ENCODE measurements at places on chromosomes 2 and 18.

DNA sequence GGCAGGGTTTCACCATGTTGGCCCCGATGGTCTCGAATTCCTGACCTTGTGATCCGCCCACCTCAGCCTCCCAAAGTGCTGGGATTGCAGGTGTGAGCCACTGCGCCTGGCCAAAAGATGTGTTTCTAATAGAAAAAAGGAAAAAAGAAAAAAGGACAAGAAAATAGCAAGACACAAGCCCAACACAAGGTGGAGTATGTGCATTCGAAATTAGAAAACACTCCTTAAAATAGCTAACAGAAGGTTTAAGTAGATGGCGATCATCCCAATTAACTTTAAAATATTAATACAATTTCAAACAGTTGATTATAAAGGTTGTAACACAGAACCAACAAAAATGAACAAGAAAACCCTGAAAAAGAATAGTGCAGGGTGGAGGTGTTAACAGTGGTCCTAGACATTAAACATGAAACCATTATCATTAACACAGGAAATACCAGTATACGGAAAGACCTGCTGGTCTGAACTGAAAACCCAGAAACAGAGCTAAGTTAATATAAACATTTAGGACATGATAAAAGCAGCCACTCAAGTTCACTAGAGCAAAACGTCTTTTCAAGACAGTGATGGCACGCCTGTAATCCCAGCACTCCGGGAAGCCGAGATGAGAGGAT is 57.9 kb downstream of the HDLBP start:
- DNase-seq = no peak

- DNase-seq = no peak
These were observed 62.4 kb upstream of the OTOF start for GRCh38 chr2:26540306-26540705.

GRCh38 chr18:41545091-41545888 is 409.7 kb upstream of the PIK3C3 start:
- DNase-seq = no peak

DNA sequence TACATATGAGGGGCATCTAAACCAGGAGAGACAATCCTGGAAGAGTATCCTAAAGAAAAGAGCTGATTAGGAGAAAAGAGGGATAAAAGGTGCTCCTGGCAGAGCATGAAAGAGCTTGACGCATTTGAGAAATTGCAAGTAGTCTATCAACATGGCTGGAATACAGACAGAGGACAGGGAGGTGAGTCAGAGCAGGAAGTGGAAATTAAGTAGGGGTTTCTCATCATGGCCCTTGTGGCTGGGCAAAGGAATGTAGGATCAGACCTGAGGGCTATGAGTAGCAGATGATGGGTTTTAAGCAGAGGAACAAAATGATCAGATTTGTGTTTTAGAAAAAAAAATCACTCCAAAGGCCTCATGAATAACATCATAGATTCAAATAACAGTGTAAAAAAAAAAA is 49.2 kb upstream of the UGP2 start:
- DNase-seq = no peak

DNA sequence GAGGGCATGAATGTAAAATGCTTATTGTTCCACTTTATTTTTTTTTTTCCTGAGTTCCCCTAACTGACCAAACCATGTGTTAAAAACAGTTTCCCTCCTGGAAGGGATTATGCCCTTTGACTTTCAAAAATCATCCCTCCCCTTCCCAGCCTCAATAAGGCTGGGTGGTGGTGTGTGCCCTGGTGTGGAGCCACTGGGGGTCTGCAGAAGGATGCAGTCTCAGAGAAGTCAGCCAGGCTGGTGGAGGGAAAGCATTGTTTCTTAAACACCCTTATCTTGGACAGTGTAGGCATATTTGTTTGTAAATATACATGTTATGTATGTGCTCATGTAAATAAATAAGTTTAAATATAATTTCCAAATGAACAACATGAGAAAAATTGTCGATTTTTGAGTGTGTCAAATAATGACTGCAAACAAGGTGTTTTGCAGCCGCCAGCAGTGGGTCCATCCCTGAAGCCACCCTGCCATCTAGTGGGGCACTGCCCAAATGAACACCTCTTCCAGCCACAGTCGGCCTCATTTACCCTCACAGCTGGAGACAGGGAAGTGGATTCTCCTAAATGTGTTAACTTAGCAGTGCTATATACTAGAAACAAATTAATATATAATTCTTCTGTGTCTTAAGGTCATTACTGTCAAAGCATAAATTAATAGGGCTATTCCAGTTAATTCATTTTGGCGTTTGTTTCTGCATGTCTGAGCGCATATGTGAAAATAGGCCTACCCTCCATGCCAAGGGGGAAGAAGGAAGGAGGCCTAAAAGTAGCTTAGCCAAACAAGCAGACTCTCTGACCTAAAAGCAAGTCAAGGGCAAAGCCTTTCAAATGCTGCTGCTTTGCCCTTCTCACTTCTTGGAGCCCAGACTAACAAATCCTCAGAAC is 209.6 kb upstream of the PIK3C3 start:
- DNase-seq = no peak

GRCh38 chr2:47226923-47227220 is 71.8 kb upstream of the STPG4 start:
- DNase-seq = no peak

DNA sequence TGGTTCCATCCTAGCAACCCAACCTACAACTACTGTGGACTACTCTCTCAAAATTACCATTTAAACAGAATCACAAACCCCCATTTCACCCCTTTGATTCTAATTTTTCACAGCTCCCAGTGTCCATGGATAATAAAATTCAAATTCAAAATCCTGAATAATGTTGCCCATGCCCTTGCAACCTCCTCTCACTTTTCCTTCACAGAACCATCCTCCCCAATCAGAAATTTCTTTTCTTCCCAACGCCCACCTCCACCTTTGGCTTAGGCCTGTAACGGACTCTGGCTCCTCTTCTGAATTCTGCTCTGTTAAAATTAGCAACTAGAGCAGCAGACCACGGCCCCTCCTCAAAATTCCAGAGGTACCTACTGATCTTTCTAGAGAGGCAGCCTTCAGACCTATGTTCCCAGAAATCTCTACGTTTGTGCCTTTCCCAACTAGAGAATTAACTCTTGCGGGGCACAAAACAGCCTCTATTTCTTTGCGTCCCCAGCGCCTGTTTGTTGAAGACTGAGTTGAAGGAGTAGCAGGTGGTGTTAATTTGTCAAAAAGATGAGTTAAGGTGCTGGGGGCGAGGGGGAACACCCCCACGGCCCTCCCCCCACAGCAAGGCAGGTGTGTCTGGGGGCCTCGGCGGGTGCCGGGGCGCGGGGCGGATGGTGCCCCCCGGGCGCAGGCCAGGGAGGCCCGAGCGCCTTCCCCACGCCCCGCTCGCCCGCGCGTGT is 428 bp upstream of the MAP3K20 start:
- DNase-seq = no peak

DNA sequence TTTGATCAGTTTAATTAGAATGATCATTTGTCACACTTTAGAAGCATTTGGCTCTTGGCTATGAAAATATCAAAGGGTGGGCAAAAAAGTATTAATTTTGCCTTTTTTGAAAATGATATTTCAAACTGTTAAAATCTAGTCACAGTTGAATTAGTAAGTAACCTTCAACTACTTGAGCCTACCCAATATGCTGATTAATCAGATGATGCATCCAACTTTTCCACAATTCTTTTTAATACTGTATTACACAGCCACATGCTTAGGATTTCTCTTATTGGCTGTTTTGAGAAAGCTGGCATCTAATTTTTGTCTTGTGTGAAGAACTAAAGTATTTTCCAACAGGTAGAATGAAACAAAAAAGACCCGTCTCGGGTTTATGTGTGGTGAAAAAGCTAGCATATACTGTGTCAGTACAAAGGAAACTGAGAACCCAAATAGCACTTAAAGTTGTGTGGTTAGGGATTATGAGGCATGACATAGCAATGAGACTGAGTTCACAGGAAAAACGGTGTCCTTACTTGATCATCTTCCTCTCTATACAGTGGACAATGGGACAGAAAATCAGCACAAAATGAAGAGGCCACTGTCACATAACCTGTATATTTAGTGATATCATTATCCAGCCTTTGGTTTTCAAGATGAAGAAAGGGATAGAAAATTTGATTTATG is 11.7 kb downstream of the OSBPL6 start:
- no peak for DNase-seq

- no peak for DNase-seq
These were observed 217.8 kb upstream of the ATP5MC3 start for GRCh38 chr2:175399326-175399725.

DNA sequence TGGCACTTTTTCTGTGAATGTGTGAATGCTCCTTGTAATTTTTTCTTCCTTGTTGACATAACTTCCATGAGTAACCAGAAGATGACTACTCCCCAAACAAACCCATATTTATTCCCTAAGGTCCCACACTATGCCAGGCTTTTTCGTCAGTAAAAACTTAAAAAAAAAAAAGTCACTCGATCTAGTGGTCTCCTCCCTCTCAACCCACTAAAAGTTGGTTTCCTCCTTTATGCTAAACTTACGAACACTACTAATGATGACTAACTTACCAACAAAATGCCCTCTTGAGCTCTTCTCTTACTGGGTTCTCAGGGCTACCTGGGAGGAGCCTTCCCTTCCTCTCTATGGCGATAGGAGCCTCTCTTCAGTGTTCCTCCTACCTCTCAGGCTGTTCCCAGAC is 18.2 kb downstream of the ACVR1 start:
- no peak for DNase-seq

DNA sequence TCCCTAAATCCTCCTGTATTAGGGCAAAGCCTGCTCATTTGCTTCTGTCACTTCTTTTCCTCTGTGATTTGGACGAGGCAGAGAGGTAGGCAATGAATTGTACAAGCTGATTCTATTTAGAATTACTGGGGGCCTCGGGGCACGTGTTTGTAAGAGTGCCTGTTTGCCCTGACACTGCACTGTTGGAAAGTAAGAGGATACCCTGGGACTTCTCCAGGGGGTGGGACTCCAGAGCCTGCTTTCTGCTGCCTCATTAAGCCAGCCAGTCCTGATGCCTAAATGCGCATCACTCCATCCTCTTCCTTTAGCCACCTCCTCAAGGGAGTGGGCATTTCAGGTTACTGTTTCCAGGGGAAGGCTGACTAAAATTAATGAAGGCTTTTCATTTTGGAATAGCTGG is 134.3 kb downstream of the TDRD15 start:
- DNase-seq = no peak

DNA sequence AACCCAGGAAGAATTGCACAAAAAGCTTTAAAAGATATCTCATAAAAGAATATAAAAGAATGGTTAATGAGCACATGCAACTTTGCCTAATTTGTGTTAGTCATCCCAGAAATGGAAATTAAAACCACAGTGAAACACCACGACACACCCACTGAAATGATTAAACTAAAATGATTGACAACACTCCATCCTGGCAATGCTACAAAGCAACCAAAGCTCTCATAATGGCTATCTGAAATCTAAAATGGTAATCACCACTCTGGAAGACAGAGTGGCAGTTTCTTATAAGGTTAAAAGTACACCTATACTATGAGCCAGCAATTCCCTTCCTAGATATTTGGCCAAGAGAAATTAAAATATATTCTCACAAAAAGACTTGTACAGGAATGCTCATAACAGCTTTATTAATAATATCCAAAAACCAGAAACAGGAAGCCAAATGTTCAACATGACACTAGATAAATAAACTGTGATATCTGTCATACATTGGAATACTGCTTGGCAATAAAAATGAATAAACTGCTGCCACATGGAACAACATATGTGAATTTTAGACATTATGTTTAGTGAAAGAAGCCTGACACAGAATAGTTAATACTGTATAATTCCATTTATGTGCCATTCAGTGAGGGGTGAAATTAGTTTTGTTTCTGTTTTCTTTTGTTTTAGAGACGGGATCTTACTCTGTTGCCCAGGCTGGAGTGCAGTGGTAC is 105.3 kb upstream of the BCL2L11 start:
- no peak for DNase-seq

- no peak for DNase-seq
These were observed 522.0 kb upstream of the FAM98A start for GRCh38 chr2:34121076-34121475.

DNA sequence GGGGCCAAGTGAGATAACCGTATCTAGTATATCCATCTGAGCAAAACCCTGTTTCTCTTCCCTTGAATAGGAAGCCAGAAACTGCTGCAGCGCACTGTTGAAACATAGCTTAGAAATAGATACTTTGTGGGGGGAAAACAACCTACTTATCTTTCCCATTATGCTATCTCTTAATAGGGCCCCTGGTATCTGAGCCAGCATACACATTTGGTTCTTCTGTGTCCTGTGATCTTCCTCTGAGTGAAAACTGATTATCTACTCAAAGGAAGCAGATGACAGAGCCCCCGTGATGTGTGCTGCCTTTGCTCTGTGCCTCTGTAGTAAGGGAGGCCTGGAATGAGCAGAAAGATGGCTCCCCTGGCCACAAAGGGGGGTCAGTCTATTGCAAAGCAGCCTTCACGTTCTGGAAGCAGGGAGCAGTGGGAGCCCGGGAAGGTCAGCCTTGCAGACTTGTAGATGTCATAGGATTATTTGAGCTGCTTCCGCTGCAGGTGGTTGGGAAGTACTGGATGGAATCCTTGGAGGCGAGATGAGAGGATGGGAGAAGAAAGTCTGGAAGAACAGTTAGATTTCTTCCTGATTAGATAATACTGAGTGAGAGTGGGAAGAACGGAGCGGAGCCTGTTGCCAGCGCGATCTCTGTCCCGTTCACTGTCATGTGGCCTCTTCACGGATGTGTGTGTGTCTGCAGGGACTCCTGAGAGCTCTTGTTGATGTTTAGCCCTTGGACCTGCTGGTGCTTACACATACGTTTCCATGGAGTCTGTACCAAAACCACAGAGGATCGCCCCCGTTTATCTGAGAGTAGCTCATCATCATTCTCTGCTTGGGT is 150.1 kb downstream of the AGAP1 start:
- no peak for DNase-seq

- DNase-seq = no peak
These were observed 350.7 kb upstream of the SYT4 start for GRCh38 chr18:43627848-43628530.

GRCh38 chr2:224428787-224429440 is 27.0 kb upstream of the FAM124B start:
- no peak for DNase-seq

DNA sequence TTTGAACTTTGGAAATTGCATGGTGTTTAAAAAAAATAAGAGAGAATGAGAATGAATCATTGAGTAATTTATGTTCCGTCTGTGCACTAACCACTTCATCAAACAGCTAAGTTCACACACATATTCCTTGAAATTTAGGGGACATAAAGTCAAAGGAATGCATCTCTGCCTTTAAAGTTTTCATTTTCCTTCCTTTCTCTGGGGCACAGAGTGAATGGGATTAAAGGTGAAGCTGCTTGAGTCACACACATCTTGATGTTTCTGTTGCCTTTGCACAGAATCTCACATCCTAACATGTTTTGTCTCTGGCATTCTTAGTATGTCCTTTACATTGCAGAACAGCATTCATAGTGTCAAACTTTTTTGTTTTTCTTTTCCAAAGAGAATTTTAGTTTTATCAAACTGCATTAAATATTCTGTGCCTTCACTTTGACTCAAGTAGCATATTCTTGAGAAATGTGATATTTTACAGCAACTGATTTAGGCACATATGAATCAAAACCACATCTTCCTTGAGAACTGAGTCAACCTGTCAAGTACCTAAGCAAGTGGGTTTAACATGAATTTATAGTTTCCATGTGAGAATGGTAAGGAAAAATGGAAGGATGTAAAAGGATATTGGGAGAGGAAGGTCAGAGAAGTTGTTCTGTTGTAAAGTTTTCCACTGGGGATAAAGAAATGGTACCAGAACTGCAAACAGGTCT is 169.1 kb upstream of the THUMPD2 start:
- DNase-seq = no peak

GRCh38 chr18:3966246-3966641 is 488.9 kb downstream of the DLGAP1 start:
- no peak for DNase-seq
